Activated CD4-positive, alpha-beta T cell treated with anti-CD3 and anti-CD28 coated beads, Interleukin-2, amount 10 ng/mL, durations not matched to agents 7 days and 5 days (primary cell): ENCODE measurements at places on chromosomes 12 and 14. TPM values are rescaled to one million over a fixed set of nuclear protein-coding genes. Genes with fewer than 3 reads are reported as not detected.
A peak's percentile ranks its signal among the peaks of the same experiment; 100 is the strongest.

DEPDC4 gene
- total RNA-seq = 1.4 TPM

DNA sequence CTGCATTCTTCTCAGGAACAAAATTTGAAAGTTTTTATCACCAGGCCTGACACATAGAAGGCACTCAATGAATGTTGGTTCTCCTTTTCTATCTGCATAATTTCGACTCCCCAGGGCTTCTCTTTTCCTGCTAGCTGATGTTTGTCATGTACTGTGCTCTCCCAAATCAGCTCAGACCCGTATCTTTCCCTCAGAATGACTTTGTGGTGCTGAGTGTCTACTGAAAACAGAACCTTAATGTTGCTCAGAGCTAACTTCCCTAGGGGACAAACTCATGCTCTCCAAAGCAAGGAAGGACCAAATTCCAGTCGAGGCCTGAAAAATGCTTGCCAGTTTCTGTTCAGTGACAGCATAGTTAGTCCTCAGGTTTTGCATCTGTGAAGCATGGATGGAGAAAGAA, 1.9 kb downstream of the ARHGDIB start:
- DNase-seq = no peak
- peaks cover 64% of the 10 kb centered on the region for H3K36me3 ChIP-seq
- peak overlapping the region; percentile 99 for H3K27ac ChIP-seq
- H3K27me3 ChIP-seq = no peaks in the 10 kb centered on the region
- peak overlapping the region; percentile 98 for H3K4me3 ChIP-seq

GRCh38 chr12:11162502-11162901, 8.5 kb upstream of the SMIM10L1 start:
- H3K4me1 ChIP-seq = peaks cover 31% of the 10 kb centered on the region
- H3K4me3 ChIP-seq = no peak overlapping the region
- peaks cover 60% of the 10 kb centered on the region for H3K36me3 ChIP-seq
- H3K27me3 ChIP-seq = no peaks in the 10 kb centered on the region

DNA sequence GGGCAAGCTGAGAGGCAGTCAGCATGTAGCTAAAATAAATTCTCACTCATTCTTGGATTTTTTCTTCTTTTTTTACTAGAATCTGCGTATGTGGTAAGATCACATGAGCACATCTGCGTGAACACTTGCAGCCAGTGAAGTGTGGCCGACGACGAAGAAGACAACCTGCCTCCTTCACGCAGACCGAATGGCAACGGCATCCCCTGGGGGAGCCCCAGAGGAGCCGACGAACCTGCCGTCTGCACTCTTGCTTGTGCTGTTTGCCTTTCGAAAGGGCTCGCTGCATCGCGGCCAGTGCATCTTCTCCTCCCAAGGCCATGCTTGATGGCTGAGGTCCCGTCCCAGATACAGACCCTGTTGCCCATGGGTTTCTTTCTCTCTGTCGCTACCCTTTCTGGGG, 113.8 kb downstream of the KCNK10 start:
- H3K4me3 ChIP-seq = no peak overlapping the region
- no peak for DNase-seq
- H3K27ac ChIP-seq = no peak overlapping the region
- no peaks in the 10 kb centered on the region for H3K36me3 ChIP-seq

- peaks cover 2% of the 10 kb centered on the region for H3K36me3 ChIP-seq
- peak within 1 kb of the TSS; percentile 76 for H3K27ac ChIP-seq
- peak within 1 kb of the TSS; percentile 85 for H3K4me3 ChIP-seq
- H3K27me3 ChIP-seq = peaks cover 2% of the 10 kb centered on the region
Measured at GRCh38 chr14:70416725-70417349, at the start of gene SYNJ2BP. SYNJ2BP (minus strand) TSS chr14:70417090; CDS start chr14:70416963, 127 bp downstream.

TAOK3 gene
- total RNA-seq = 52.5 TPM

- no peak overlapping the region for H3K4me3 ChIP-seq
- H3K4me1 ChIP-seq = no peaks in the 10 kb centered on the region
- no peak overlapping the region for H3K27ac ChIP-seq
- no peaks in the 10 kb centered on the region for H3K27me3 ChIP-seq
- no peaks in the 10 kb centered on the region for H3K36me3 ChIP-seq
- DNase-seq = no peak
Measured at GRCh38 chr14:79699206-79699605, 512.1 kb downstream of the DIO2 start.

GRCh38 chr12:109930028-109930800, 30.1 kb downstream of the TCHP start:
- no peak for DNase-seq
- H3K36me3 ChIP-seq = peaks cover 32% of the 10 kb centered on the region

HOXC4 gene
- total RNA-seq = not detected

HSP90B1 gene
- 316 TPM for total RNA-seq

DNA sequence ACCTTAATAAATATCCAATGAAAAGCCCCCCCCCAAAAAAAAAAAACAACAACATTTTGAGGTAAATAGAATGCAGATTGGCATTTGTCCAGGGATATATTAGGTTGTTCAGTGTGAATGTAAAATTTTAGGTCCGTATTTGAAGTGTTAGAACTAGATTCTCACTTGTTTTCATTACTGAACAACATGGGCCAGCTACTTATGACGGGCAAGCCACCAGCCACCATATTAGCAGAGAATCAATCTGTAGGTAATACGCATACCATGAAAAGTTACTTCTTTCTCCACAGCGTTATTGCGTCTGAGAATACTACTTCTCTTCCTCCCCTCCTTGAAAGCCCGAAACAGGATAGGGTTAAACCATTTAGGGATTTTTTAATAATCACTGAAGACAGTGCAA, 5.4 kb downstream of the FLRT2 start:
- no peak overlapping the region for H3K4me3 ChIP-seq
- no peak overlapping the region for H3K27ac ChIP-seq
- H3K4me1 ChIP-seq = peaks cover 11% of the 10 kb centered on the region
- no peak for DNase-seq

AICDA gene
- total RNA-seq = not detected

- H3K27ac ChIP-seq = no peak overlapping the region
- H3K4me1 ChIP-seq = no peaks in the 10 kb centered on the region
- no peaks in the 10 kb centered on the region for H3K36me3 ChIP-seq
Measured at GRCh38 chr14:31252865-31253264, 45.3 kb upstream of the HECTD1 start.

DNA sequence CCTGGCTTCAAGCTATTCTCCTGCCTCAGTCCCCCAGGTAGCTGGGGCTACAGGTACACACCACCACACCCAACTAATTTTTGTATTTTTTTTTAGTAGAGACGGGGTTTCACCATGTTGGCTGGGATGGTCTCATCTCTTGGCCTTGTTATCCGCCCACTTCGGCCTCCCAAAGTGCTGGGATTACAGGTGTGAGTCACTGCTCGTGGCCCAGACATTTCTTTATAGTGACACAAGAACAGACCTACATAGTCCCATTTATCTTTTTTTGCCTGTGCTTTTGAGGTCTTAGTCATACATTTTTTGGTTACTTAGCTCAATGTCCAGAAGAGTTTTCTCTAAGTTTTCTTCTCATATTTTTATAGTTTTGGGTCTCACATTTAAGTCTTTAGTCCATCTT, 247.4 kb downstream of the SYT10 start:
- no peaks in the 10 kb centered on the region for H3K36me3 ChIP-seq
- no peak overlapping the region for H3K27ac ChIP-seq
- no peak for DNase-seq
- no peaks in the 10 kb centered on the region for H3K4me1 ChIP-seq
- H3K27me3 ChIP-seq = no peaks in the 10 kb centered on the region

GRCh38 chr12:105252901-105253300, 16.9 kb upstream of the APPL2 start:
- no peak for DNase-seq
- peaks cover 5% of the 10 kb centered on the region for H3K4me1 ChIP-seq
- H3K27me3 ChIP-seq = no peaks in the 10 kb centered on the region
- H3K27ac ChIP-seq = no peak overlapping the region
- no peak overlapping the region for H3K4me3 ChIP-seq
- H3K36me3 ChIP-seq = peaks cover 3% of the 10 kb centered on the region

DNA sequence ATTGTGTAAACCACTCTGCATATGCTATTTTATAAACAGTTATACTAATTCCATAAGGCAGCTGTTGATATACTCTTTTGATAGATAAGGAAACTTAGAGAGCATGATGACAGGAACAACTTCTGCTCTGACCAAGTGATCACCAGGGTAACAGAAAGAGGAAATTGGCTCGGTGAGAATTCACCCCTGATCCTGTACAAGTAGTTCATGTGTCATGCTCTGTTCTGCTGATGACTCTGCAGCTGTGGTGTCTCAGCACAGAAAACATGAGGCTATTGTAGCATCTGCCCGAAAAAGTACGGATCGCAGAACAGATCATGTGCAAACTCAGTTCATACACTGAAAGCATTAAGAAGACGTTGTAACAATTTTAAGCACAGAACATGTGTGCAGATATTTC, 345.0 kb downstream of the LRIG3 start:
- H3K36me3 ChIP-seq = no peaks in the 10 kb centered on the region
- no peaks in the 10 kb centered on the region for H3K4me1 ChIP-seq
- no peaks in the 10 kb centered on the region for H3K27me3 ChIP-seq
- no peak overlapping the region for H3K27ac ChIP-seq
- H3K4me3 ChIP-seq = no peak overlapping the region

DNA sequence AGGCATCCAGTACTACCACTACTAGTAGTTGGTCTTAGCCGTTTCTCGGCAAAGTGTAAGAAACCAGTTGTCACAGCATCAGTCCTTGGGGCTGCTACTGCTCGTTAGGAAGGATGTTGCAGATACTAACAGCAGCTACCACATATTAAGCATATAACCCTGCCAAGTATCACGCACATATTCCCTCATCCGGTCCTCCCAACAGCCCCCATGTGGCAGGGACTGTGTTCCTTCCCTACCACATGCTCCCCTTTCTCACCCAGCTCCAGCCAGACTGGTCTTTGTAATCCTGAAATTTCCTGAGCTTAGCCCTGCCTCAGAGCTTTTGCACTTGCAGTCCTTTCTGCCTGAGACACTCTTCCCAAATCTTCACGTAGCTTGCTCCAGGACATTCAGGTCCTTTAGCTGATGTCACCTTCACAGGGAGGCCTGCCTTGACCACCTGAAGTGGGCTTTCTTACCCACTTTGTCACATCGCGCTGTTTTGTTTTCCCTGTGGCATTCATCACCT, 7.8 kb downstream of the ERP29 start:
- H3K27ac ChIP-seq = no peak overlapping the region
- H3K27me3 ChIP-seq = no peaks in the 10 kb centered on the region
- H3K4me3 ChIP-seq = no peak overlapping the region
- peaks cover 72% of the 10 kb centered on the region for H3K36me3 ChIP-seq
- no peak for DNase-seq
- peaks cover 49% of the 10 kb centered on the region for H3K4me1 ChIP-seq

DNA sequence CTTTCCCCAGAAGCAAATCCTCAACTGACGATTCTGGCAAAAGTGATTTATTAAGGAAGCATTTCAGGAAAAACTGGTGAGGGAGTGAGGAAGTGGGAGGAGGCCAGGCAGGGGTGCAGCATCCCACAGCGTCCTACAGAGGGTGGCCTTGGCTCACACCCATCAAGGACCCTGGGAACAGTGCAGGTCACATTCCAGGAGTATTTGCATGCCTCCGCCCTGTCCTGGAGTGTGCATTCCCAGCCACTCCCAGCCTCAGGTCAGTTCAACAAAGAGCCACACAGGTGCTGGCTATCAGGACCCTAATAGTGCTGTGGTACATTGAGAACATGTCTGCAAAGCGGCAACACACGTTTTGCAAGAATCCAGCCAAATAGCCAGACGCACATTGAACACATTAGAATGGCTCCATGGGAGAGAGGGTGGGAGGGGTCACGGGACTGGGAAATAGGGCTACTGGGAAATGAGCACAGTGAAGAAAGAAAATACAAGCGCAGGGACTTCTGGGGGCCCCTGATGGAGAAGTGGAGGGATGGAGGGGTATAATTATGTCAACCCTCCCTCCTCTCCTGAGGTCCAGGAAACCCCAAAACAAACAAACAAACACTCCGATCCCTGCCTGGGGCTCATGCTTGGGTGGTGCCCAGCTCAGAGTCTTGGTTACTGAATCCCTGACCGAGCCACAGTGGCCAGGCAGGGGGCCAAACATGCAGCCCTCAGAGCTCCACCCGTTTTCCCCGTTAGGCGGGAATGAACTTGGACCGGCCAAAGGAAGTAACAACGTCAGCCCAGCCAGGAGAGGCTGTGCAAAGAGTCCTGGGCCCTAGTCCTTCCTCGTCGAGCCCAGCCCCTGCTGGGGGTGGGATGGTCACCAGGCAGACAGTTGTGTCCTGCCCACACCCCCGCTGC, 36.5 kb downstream of the CMKLR1 start:
- H3K36me3 ChIP-seq = no peaks in the 10 kb centered on the region
- peaks cover 61% of the 10 kb centered on the region for H3K4me1 ChIP-seq

DNA sequence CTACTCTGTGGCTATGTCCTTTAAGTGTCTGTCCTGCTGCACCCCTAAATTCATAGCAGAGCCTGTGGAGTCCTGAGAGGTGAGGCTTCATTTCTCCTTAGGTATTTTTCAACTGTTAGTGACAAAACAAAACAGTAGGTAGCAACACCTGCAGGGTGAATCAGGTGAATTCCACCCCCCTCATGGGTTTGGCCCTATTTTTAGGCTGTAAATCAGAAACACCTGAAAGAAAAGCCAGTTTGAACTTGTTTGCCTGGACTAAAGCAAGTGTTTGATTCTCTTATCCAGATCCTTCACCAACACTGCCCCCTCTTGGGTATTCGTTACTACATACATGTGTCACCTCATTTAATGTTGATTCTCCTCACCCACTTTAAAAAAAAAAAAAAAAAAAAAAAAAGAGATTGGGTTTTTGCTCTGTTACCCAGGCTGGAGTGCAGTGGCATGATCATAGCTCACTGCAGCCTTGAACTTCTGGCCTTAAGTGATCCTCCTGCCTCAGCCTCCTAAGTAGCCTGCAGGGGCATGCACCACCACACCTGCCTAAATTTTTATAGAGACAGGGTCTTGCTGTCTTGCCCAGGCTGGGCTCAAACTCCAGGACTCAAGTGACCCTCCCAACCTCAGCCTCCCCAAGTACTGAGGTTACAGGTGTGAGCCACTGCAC, 10.3 kb downstream of the TBPL2 start:
- H3K36me3 ChIP-seq = no peaks in the 10 kb centered on the region
- peaks cover 28% of the 10 kb centered on the region for H3K4me1 ChIP-seq
- no peak overlapping the region for H3K4me3 ChIP-seq
- peak overlapping the region; percentile 66 for H3K27ac ChIP-seq

ASPG gene
- not detected for total RNA-seq

- H3K27ac ChIP-seq = no peak overlapping the region
- no peak overlapping the region for H3K4me3 ChIP-seq
- no peaks in the 10 kb centered on the region for H3K4me1 ChIP-seq
- no peak for DNase-seq
- no peaks in the 10 kb centered on the region for H3K36me3 ChIP-seq
- H3K27me3 ChIP-seq = no peaks in the 10 kb centered on the region
Measured at GRCh38 chr12:65419284-65420072, 141.0 kb downstream of the MSRB3 start.

OR6C6 gene
- total RNA-seq = not detected

DNA sequence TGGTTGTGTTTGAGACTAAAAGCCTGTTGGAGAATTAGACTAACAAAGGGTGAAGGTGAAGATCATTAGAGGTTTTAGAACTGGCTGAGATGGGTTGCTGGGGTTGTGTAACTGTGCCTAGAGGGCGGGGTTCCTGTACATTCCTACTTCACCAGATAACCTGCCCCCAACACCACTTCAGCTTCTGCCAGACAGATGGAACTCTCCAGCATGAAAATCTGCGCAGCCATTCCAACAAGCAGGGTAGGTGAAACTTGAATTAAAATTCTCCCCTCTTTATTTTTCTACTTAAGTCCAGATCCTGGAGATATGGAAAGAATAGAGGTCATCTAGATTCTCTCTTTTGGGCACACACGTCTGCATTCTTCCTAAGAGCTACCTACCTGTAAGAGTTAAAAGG, 6.0 kb downstream of the FOXG1 start:
- H3K27me3 ChIP-seq = peaks cover 65% of the 10 kb centered on the region
- H3K27ac ChIP-seq = no peak overlapping the region
- H3K4me1 ChIP-seq = peaks cover 6% of the 10 kb centered on the region
